GM06990 (cell line): ENCODE measurements at places on chromosomes 2 and 18.

DNA sequence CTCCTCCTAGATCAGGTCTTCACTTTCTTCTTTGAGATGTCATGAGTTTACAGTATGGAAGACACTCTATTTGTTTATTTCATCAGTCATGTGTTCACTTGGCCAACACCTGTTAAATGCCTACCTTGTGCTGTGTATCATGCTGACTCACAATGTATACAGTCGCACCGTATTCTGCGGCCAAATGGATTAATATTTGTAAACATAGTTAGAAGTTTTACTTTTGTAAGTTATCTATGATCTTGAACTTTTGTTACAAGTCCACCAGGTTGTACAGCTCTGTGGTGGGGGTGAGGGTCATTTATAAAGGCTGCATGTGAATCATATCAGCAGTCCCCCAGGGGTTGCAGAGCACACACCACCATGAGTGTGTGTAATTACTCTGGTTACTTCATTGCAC lies 408.7 kb upstream of the NRP2 start:
- DNase-seq: no peak

GRCh38 chr2:216652566-216652965 lies 19.3 kb downstream of the IGFBP2 start:
- no peak for DNase-seq

- DNase-seq: no peak
Observed at GRCh38 chr2:165791421-165792103, 2.5 kb downstream of the GALNT3 start.

- DNase-seq: no peak
Observed at GRCh38 chr2:147649286-147649685, 195.5 kb upstream of the ACVR2A start.

DNA sequence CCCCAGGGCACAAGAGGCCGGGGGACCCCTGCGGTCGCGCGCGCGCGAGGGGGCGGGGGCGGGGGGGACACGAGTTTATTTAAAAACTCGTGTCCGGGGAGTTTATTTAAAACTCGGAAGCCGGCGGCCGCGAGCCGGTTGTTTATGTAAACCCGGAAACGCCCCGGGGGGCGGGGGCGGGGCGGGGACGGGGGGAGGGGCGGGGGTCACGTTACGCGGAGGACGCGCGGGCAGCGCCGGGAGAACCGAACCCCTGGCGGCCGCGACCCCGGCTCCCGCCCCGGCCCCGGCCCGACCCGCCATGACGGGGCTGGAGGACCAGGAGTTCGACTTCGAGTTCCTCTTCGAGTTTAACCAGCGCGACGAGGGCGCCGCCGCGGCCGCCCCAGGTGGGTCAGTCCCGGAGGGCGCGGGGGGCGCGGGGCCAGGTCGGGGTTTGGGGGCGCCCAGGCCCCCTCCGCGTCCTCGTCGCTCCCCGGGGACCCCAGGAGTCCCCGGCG lies 4.4 kb downstream of the NFATC1 start:
- no peak for DNase-seq

DNA sequence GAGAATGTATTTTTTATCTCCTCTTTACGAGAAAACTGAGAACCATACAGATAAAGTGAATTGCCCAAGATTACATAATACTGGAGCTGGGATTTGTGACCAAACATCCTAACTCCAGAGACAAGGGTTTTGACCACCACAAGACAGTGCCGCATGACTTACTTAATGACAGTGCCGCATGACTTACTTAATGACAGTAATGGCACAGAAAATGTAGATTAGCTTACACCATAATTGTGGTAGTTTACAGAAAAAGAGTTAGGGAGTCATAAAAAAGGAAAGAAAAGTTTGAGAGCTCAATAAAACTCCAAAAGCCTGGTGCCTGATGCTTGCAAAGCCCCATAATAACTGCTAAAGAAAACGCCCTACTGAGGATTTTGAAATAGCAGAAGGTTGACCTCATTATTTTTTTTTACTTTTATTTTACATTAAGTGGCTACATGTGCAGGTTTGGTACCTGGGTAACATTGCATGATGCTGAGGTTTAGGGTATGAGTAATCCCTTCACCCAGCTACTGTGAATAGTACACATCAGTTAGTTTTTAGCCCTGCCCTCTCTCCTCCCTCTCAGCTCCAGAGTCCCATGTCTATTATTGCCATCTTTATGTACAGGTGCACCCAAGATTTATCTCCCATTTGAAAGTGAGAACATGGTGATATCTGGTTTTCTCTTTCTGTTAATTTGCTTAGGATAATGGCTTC lies 310.0 kb upstream of the UBE2E3 start:
- no peak for DNase-seq

- no peak for DNase-seq
Observed at GRCh38 chr2:138572318-138572717, 70.7 kb downstream of the SPOPL start.

- DNase-seq: no peak
Observed at GRCh38 chr2:68251855-68252399, 405 bp downstream of the PPP3R1 start.

DNA sequence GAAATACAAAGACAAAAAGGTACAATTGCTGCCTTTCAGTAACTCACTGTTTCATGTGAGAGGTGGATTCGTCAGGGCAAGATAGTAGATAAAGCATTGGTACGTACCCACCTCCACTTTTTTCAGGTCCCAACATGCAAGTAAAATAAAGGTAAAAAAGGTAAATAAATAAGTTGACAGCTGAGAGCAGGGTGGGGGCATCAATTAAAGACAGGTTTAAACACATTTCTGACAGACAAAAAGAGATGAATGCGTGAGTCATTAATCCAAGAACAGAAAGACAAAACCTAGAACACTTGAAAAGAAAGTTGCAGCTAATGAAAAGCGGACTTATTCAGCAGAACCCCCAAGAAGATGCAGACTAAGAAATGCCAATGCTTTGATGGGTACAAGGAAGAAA lies 979.6 kb upstream of the CDH2 start:
- no peak for DNase-seq

- DNase-seq: no peak
Observed at GRCh38 chr2:211132046-211132445, 575.6 kb downstream of the CPS1 start.

- DNase-seq: no peak
Observed at GRCh38 chr2:48873666-48874065, 118.1 kb upstream of the LHCGR start.

DNA sequence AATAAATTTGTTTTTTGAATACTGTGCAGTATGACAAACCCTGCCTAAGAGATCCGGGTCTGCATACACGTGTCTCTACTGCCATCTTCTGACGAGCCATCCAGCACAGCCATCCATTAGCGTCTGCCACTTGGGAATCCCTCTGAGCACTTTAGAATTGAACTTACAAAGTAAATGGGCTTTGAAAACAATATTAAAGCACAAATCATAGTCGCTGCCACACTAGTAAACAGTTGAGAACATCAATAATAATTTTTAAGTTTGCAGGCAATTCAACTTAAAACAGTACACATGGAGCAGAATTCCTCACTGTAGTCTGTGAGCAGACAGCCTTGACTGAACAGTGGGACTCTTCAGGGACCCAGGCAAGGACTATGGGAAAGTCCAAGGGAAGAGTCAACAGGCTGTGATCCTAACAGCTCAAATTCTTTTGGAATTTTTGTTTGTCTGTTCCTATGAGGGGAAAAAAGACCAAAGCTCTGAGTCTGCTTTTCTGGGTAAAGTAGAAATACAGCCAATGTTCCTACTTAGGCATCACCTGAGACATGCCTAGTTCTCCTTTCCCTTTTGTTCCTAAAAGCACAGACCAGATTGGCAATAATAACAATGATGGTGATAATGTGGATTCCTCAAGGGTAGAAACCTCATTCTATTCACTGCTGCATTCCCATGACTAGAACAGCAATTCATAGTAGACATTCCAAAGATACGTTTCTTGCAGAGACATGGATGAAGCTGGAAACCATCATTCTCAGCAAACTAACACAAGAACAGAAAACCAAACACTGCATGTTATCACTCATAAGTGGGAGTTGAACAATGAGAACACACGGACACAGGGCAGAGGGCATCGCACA lies 92.9 kb downstream of the MREG start:
- DNase-seq: no peak

GRCh38 chr2:96665083-96665569 lies 22.6 kb downstream of the FER1L5 start:
- DNase-seq: no peak

GRCh38 chr18:7177116-7177744 lies 53.7 kb upstream of the LRRC30 start:
- no peak for DNase-seq

DNA sequence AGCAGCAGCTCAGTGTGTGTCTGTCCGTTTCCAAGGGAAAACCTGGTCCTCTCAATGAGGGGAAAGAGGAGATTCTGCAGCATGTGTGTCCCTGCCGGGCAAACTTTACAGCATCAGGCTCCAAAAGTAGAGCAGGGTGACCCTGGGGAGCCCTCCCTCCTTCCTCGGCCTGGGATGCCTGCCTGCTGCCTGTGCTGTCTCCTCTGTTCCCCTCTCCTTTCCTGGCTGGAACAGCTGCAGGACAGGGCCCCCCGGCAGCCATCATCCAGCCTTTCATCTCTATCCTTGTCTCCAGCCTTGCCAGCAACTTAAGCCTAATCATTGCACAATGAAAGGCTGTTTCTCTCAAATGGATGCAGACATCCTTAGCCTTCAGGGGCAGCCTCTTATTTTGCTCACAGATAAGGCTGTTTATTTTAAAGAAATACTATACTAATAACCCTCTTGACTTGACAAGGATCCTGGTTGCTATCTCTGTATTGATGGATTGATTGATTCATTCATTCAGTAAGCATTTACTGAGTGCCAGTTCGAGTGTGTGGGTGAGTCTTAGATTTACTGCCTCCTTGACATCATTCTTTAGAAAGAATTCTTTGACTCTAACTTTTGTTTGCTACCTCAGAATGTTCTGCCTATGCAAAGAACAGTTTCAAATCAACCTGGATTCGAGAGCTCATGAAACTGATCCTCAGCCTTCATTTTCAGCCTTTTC lies 40.6 kb upstream of the EDAR start:
- no peak for DNase-seq

DNA sequence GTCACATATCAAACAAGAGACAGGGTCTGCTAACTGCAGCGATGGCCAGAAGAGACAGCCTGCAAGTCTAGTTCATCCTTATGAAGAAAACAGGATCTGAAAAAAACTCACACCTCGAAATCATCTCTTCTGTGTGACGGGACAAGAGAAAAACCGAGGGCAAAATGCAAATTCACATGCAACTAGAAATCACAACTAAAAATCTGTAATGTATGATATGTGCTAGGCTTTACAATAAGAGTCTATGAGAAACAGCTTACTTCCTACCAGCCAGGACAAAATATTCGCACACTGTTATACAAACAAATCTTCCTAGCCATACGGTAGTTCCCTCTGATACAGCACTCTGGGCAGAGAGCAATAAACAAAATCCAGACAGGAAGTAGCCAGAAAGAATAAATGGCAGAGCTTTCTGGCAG lies 48.8 kb downstream of the ANKRD44 start:
- no peak for DNase-seq

DNA sequence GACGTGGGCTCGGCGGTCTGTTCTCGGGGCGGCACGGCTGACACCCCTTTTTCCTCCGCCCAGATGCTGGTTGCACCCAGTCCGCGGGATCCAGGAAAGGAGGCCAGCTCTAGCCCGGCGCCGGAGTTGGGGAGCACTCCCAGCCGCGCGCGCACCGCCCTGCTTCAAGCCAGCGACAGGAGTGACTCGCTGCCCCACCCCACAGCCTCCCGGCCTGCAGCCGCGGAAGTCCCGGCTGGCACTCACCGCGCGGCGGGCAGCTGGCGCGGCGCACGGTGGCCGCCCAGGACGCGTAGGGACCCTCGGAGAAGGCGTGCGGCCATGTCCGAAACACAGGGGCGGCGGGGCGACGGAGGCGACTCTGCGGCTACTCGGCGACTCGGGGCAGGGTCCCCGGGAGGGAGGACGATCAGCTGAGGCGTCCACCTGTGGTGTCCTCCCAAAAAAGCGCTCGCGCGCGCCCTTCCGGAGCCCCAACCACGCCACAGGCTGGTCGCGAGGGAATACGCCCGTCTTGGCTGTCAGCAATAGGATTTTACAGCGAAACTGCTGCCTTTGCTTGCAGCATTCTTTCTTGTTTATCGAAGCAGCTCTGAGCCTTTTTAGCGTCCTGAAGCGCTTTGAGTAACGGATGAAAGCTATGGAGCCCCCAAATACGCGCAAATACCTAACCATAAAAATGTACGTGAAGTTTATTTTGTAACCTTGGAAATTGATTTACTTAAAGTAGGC lies at the start of gene ACADL:
Gene ACADL (minus strand): TSS at position 507 of the 732 bp plus-strand sequence. CDS start 184 bp downstream, at position 323.
- peak; percentile 5 for DNase-seq
